ENCODE measurements at places on chromosomes 1 and 21.

GRCh38 chr1:51331206-51332100 lies 1.1 kb upstream of the TTC39A start:
- no peak for DNase-seq

DNA sequence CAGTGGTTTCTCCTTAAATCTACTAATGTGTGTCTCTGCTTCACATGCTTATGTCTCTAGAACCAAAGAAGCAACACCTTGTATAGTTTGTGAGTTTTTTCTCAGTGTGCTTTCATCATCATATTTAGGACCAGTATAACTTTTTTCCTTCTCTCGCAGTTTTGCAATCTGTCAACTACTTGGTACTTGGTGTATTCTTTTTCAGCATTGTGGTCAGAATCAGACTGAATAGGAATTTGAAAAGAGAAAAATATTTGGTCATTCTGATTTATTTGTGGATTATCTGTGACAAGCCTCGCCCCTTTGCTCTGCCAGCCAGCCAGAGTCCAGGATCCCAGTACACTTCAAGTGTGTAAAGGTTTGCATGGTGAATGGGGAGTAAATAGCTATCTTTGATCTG lies 122.3 kb downstream of the C1orf21 start:
- no peak for DNase-seq

DNA sequence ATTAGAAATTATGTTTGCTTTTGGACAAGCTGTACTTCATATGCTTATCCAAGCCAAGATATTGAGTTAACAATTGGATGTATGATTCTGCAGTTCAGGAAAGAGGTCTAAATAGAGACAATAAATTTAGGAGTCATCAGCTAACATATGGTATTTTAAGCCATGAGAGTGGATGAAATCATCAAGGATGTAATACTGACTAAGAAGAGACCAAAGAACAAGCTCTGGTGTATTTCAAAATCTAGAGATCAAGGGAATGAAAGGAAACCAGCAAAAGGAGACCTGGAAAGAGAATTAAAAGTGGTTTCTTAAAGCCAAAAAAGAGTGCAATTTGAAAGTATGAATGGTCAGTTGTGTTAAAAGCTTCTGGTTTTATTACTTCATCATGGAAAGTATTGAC lies 183.6 kb upstream of the BEND5 start:
- DNase-seq: no peak

DNA sequence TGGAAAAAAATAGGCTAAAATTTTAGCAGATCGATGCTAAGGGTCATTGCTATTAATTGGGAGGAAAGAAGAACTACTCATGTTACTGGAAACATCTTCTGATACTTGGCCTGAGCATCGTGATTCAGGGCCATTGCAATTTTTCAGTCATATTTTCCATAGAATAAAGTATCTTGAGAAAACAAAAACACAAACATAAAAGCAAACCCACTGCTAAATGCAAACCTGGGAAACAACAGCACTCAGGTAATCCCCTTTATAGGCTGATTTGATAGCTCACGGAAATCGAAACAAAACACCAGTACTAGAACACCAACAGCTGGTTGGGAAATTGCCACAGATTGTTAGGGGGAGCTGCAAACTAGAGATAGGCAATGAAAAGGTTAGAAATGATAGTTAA lies 172.9 kb upstream of the ESRRG start:
- DNase-seq: no peak

- no peak for DNase-seq
Measured at GRCh38 chr1:199007423-199007822, 368.6 kb downstream of the PTPRC start.

DNA sequence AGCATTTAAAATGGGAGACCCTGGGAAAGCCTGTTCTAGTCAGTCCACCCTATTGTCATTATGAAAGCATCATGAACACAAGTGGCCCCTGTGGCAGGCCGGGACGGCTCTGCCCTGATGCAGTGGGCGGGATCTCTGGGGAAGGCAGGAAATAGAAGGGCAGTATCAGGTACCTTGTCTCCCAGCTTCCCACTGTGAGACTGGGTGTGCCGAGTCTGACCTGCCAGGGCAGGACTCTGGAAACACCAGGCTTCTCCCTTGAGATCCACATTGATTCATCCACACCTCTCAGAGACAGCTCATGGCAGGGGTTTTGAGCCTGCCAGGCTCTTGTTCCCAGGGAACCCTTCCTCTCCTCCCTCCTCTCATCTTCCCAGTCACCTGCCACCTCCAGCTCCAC lies 24.5 kb upstream of the GNPAT start:
- no peak for DNase-seq

DNA sequence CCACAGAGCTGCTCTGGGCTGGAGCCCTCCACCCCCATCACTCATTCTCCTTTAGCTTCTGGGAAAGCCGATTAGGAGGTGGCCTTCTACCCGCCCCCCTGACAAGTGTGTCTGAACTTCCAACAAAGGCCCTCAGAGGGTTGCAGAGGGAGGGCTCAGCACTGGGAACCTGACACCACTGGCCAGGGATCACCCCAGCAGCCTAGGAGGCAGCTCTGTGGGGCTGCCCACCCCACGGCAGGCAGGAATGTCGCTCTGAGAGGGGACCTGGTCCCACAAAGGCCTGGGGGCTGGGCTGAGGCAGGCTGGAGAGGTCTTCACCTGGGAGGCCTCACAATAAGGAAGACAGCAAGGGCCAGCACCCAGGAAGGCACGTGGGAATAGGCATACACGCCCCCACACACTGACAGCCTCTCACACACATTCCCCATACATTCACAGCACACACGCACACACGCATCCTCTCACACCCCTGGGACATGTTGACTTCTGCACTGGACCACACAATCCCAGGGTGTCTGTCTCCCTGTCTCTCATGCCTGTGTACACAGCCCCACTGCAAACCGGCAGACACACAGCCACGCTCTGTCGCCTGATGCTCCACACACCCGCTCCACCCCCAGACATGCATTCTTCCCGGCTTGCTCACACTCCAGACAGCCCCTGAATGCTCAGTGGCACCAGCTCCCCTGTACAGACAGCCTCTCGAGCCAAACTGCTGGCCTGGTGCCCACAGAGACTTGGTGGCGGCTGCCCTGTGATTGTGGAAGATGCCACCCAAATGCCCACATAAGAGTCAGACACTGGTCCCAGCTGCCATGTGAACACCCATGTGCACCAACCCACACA lies 30.7 kb downstream of the DMBX1 start:
- DNase-seq: no peak

- DNase-seq: no peak
Measured at GRCh38 chr1:211761400-211761799, 69.2 kb downstream of the LPGAT1 start.

DNA sequence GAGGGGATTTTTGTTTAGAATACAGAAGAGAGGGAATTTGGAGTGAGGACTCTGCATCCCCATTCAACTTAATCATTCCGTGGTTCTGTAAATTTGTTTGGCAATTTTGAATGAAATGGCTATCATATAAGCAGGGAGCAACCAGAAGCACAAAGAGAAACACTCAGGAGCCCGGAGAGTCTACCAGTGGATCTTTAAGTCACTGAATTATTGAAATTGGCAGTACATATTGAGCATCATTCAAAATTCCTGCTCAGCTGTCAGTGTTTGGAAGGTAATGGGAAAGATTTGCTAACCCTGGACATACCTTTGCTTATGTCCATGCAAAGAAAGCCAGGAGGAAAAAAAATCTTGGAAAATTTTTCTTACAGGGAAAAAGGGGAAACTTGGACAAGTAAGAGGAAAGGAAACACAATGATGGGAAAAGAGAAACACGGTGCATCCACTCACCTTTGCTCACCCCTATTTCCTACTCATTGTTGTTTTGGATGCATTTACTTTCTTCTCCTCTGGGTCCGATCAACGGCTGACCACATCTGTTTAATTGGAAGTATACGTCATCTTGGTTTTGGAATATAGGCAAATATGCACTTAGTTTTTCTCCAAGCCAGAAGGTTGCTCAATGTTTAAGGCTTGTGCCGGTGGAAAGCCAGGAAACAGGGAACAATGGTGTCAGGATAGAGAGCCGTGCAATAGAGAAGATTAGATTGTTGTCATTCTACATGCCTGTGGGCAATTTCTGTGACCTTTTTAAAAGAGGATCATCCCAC lies 243.0 kb upstream of the LYPLAL1 start:
- no peak for DNase-seq

- DNase-seq: no peak
Measured at GRCh38 chr1:113534130-113534817, 144.0 kb downstream of the MAGI3 start.

- DNase-seq: no peak
Measured at GRCh38 chr1:201444792-201445191, 23.3 kb upstream of the TNNI1 start.

DNA sequence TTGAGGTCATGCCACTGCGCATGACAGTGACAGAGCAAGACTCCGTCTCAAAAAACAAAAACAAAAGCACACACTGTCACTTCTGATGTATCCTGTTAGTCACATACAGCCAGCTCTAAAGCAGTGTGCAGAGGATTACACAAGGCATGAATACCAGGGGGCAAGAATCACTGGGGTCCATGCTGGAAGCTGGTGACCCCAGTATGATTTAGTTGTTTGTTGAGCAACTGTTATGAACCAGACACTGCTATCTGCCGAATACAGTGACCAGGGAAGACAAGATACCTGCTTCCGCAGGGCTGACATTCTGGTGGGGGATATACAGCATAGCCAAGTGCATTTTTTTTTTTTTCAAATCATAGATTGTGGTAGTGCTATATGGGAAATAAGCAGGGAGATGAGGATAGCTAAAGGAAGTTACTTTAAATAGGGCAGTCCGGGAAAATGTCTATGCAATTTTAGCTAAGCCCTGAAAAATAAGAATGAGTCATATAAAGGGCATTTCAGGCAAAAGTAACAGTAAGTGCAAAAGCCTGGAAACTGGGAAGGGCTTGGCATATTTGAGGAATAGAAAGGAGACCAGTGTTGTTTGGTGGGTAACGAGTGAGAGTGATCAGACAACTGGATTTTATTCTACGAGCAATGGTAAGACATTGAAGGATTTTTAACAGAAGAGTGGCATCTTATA lies 69.7 kb downstream of the ADSS2 start:
- no peak for DNase-seq

DNA sequence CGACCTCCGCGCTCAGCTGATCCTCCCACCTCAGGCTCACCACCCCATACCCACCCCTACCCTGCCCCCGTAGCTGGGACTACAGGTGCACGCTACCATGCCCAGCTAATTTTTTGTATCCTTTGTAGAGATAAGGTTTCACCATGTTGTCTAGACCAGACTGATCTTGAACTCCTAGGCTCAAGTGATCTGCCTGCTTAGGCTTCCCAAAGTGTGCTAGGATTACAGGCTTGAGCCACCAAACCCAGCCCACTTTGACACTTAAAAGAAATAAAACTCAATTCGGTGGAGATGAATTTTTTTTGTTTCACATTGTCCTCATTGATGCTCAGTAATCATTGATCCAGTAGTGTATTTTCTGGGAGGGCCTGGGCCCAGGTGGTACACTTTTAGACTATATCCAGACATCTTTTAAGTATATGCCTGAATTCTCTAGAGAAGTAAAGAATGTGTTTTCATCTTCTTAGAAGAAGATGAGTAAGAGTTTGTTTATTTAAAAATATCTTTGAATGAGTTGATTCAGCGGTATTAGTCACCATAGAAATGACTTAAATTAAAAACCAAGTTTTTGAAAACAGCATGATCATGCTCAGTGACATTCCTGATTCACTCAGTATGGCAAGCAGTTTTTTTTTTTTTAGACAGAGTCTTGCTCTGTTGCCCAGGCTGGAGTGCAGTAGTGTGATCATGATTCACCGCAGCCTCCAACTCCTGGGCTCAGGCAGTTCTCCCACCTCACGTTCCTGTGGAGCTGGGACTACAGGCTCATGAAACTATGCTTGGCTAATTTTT lies 57.8 kb downstream of the EPB41 start:
- DNase-seq: no peak

DNA sequence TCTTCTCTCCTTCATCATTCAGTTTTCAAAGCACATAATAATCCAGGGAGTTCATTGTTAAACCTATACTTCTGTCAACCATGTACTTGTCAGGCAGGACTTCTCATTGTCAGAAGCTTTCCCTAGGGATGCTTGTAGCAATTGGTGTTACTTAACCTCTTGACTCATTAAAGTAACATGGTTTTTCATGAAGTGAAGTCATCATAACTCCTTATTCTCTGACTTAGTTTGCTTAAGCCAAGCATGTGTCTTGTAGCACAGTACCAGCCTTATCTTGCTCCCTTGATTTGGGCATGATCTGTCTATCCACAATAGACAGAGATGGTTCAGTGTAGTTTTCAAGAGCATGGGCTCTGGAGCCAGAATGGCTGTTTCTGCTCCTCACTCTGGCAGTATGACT lies 45.3 kb downstream of the LRIG2 start:
- no peak for DNase-seq

- no peak for DNase-seq
Measured at GRCh38 chr1:31910933-31911332, 27.2 kb downstream of the PTP4A2 start.

GRCh38 chr1:37807555-37808368 lies at the start of the genes C1orf122 and YRDC:
Gene C1orf122 (plus strand): TSS chr1:37807790. CDS start chr1:37808405, 615 bp downstream.
Gene YRDC (minus strand): TSS chr1:37808208. CDS start chr1:37808180, 28 bp downstream.
- peak; percentile 50 for DNase-seq

DNA sequence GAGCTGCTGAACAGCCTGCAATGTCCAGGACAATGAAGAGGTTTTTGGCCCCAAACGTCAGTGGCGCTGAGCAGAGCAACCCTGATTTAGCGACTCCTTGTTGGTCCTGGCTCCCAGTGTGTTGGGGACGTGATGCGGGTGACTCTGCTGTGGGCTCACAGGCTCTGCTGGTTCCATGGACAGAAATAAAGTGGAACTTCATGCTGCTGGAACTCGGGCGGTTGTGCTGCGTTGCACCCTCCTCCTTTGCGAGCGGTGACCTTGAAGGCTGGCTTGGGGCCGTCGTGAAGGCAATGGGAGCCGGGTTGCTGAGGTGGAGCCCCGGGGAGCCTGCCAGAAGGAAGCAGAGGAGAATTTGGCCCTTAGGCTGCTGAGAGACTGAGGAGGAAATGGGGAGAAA lies 122.6 kb upstream of the C1orf174 start:
- no peak for DNase-seq

GRCh38 chr21:15009837-15010363 lies 54.9 kb downstream of the NRIP1 start:
- no peak for DNase-seq

GRCh38 chr1:70220015-70220414 lies 1.2 kb upstream of the SRSF11 start:
- no peak for DNase-seq

- no peak for DNase-seq
Measured at GRCh38 chr1:89489047-89489729, 35.4 kb upstream of the LRRC8B start.

- no peak for DNase-seq
Measured at GRCh38 chr1:160226623-160227022, 21.4 kb downstream of the PEA15 start.

- no peak for DNase-seq
Measured at GRCh38 chr1:36656838-36657237, 174.1 kb upstream of the CSF3R start.

- DNase-seq: no peak
Measured at GRCh38 chr1:40732756-40733301, 41.3 kb downstream of the NFYC start.

GRCh38 chr1:20199403-20199802 lies 13.1 kb upstream of the PLA2G2C start:
- DNase-seq: no peak

DNA sequence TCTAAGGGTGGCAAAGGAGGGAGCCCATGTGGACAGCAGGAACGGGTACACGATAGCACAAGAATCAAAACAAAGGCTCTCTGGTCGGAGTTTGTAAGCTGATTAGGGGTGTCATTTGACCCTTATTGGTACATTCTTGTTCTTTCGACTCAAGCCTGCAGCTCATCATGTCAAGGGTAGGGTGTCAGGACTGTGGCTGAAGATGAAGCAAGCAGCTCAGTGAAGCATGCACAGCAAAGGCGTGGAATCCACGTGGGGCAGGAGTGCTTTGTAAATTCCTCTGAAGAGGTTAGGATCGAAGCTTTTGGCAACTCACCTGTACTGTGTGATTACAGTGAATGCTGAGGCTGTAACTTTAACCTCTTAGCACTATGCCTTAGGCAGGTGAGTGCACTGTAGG lies 4.7 kb upstream of the ABCB10 start:
- DNase-seq: no peak

Measured in esophagus squamous epithelium (tissue), 5 donors.